OCI-LY7 (cell line): ENCODE measurements at places on chromosomes 7 and 10.

DNA sequence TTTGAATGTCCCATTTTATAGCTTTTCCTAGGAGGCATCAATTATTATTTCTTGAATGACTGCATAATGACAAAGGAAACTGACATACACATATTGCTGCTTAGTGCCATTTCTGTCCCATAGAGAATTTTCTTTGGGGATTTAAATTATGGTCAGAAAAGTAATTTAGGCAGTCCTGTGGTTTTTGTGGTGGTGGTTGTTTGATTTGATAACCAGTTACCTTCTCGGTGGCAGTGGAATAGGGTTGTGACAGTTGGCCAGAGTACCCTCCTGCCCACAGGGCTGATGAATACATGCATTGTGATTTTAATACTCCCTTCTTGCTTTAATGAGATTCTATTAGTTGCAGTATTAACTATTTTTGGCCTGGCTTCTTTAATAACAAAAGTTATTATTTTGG, 6.6 kb upstream of the SGCE start:
- no peak for DNase-seq

GRCh38 chr7:158868764-158869410, 12.5 kb downstream of the DYNC2I1 start:
- DNase-seq, result no peak

DNA sequence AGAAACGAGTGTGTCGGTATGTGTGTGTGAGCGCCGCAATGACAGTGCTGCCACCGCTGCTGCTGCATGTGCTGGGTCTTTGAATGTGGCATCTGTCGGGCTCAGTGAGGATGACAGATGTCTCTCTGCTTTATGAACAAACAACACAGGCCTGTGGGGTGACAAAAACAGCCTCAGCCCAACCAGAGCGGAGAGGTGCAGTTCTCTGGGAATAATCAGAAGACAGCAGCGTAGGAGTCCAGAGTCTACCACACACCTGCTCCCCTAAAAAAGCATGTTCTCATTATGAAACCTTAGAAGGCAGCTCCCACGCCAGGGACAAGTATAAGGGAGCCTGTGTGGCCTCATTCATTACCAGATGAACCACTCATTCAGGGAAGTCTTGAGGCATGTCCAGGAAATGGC, 278.3 kb downstream of the KCNMA1 start:
- no peak for DNase-seq

GRCh38 chr7:14085901-14086300, 96.4 kb upstream of the ETV1 start:
- no peak for DNase-seq

- DNase-seq, result no peak
Observed at GRCh38 chr7:46603296-46603752, 682.3 kb upstream of the IGFBP3 start.

DNA sequence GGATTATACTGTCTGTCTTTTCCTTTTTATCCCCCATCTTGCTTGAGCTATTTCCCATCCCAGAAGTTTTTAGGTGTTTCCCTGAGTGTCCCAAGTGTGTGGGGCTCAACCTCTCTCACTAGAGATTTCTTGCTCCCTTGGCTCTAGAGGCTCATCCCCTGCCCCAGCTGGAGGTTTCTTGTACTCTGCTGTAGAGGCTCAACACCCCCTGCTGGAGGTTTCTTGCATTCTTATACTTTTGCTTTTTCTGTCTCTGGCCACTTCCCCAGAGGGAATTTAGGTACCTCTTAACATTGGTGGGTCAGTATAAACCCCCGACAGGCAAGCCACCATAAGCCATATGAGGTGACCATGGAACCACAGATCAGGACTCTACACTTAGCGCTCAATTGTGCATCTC, 114.2 kb upstream of the FAM3C start:
- DNase-seq, result peak; percentile 24

GRCh38 chr10:120945182-120945581, 94.0 kb downstream of the WDR11 start:
- no peak for DNase-seq

- no peak for DNase-seq
Observed at GRCh38 chr7:50812841-50813475, 30.3 kb upstream of the GRB10 start.

GRCh38 chr10:99788598-99789256, 6.3 kb downstream of the ABCC2 start:
- DNase-seq, result no peak

GRCh38 chr10:70063418-70064098, 10.9 kb downstream of the MACROH2A2 start:
- no peak for DNase-seq

- no peak for DNase-seq
Observed at GRCh38 chr10:113753020-113753692, 1.7 kb downstream of the PLEKHS1 start.

DNA sequence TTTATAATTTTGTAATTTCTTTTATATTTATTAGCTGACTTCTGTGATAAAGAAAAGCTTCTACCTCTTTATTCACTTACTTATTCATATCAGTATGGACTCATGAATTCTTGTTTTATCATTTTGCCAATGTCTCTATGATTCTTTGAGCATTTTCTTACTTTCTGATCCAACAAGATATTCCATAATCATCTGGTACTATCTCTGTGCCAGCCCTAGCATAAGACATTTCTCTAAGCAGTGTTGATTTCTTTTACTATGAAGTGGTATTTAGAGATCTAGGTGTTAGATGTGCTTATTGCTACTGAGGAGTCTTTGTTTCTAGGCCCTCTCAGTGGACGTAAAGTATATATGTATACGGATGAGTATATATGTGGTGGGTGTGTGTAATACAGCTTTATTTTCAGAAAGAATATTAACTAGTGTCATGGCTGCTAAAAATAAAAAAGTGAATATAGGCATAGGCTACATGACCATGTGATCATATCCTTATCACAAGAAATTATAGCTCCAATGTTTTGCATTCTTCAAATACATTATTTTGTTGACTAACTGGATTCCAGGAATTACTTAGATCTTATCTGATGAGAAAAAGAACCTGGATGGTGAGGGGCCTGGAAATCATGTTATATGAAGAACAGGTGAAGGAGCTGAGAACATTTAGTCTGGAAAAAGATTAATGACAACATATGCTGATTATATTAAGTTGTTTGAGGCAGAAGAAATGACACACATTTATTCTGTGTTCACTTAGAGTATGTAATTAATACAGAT, 13.1 kb downstream of the PHTF2 start:
- no peak for DNase-seq

GRCh38 chr10:104056619-104057273, 28.9 kb downstream of the COL17A1 start:
- DNase-seq, result no peak

DNA sequence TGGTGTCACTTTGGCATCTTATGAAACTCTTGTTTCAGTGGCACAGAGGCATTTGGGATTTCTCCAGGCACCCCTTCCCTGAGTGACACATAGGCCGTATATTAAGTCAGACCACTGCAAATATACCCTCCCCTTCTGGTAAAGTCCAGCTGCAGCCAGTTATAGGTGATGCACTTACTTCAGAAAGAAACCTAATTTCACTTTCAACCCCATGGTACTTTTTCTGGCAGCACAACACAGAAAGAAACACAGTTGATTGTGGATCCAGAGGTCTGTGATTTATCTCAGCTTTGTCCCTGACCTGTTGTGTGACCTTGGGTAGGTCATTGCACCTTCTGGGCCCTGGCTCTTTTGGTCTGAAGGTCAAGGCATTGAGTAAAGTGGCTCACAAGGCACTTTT, 173.2 kb downstream of the BUB3 start:
- DNase-seq, result no peak

- DNase-seq, result no peak
Observed at GRCh38 chr7:2774280-2774679, 69.8 kb downstream of the GNA12 start.

GRCh38 chr10:133384071-133384470, 5.0 kb downstream of the PAOX start:
- no peak for DNase-seq

DNA sequence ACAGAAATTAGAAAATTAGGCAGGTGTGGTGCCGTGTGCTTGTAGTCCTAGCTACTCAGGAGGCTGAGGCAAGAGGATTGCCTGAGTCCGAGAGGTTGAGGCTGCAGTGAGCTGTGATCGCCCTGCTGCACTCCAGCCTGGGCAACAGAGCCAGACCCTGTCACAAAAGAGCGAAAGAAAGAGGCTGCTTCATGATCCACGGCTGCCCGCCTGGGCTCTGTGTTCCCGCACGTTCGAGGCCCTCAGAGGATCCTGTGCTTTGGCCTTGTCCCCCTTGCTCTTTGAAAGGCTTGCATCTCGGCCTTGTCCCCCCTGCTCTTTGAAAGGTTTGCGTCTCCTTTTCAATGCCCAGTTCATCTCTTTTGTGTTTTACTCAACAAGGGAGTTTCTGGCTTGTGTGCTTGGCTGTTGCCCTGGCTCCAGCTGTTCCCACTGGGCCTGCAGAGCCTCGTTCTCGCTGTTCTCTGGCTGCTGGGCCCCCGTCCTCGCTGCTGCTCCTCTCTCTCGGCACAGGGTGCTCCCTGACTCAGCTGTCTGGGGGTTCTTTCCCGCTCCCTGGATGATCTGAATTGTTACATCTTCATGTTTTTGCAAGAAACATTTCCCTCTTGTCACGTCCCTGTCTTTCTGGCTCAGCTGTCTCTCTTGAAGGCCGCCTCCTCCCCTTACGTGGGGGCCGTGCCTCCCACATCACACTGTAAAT, 45.1 kb upstream of the INPP5A start:
- no peak for DNase-seq

GRCh38 chr10:123562811-123563580, 103.2 kb upstream of the GPR26 start:
- no peak for DNase-seq
